ENCODE measurements at places on chromosomes 3 and 15.

- DNase-seq = no peak
Measured at GRCh38 chr15:35104526-35105147, 19.5 kb upstream of the NANOGP8 start.

GRCh38 chr3:14142567-14143270 is 17.9 kb downstream of the TMEM43 start:
- DNase-seq = no peak

DNA sequence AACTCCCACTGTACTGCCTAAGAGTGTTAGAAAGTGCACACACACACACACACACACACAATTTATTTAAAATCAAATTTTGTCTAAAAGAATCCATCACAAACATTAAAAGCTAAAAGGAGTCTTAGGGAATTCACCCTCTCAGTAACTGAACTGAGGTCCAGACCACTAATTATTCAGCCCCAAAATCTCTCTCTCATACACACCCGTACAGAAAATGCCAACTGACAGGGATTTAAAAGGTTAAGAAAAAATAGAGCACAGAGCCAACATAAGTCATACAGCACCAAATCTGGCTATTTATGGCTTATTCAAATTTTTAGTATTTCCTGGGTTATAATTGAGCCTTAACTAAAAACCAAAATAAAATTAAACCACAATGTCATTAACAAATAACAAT is 20.7 kb downstream of the GBE1 start:
- no peak for DNase-seq

GRCh38 chr3:116140100-116140689 is 305.1 kb downstream of the LSAMP start:
- DNase-seq = no peak

- DNase-seq = no peak
Measured at GRCh38 chr3:141446737-141447136, 40.1 kb upstream of the RASA2 start.

DNA sequence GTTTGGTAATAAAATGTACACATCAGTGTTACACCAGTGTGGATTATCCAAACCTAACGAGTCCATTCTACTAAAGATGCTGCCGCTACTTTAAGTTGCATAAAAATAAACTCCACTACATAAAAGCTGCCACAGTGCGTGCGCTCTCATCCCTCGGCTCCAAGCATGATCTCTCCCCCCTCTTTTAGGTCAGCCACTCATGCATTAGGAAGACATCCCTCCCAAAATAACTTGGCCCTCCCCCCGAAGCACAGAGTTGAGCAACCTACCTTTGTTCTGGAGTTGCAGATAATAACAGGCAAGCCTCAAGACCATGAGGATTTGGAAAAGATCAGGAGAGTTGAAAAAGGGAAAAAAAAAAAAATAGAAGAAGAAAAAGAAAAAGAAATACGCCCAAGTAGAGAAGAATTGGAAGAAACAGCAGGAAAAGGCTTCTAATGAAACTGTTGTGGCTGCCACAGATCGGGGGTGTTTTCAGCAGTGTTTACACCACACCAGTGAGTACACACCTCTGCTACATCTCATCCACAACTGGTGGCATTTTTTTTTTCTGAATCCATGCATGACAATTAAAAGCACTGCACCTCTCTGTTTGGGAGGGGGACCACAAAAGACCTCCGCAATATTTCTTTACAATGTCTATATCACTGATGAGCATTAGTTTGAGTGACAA is 339.2 kb downstream of the FOXP1 start:
- no peak for DNase-seq

DNA sequence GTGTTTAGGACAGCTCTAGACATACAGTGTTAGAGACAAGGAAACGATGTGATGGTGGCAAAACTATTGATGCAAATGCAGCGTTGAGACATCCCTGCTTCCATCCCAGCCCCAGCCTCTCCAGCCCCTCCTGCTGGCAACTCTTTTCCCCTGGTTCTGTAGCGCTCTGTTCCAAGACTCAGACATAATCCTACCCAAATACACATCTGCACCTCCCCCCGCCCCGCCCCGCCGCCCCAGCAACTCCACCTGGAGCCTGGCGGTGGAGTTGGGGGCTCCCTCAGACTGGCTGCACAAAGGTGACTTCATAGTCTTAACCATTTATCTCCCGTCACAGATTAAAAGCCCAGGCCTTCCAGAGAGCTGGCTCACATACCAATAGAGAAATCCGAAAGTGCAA is 7.2 kb upstream of the SEC22A start:
- no peak for DNase-seq

GRCh38 chr3:69406163-69406562 is 20.3 kb upstream of the FRMD4B start:
- no peak for DNase-seq

DNA sequence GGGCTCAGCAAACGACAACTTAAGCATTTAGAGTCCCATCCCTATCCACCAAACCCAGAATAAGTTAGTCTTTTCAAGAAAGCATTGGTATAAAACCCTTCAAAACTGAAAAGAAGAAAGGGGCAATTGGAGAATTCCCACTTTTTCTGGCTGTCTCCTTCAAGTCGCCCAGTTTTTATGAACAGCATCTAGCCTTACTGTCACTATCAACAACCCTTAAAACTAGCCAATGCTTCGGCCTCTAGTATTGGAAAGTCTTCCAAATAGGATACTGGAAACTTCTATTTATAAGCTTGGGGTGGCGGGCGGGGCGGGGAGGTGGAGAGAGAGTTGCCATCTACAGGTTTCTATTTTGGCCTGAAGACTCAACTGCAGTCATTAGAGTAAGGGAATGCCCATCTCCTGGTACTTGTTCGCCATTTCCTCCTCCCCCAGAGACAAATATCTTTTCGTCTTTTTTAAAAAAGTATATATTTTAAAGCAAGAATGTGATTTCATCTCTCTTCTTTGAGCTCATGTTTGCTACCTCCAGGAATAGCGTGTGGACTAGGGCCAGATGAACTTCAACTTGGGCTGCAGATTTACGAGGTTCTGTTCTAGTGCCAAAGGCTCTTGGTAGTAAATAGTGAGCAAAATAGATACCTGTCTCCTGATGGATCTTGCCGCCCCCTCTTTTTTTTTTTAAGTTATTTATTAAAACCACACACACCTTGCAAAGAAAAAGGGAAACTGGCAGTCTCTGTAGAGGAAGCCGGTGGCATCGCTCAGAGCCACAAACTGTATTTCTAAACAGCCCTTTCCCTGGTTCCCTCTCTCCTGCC is 2.7 kb downstream of the BCL6 start:
- DNase-seq = no peak

Data from stimulated activated CD8-positive, alpha-beta memory T cell treated with anti-CD3 and anti-CD28 coated beads, Interleukin-7, amount 100 ng/mL, for 1 hour (primary cell).